GM13976 (cell line): ENCODE measurements at places on chromosomes 1 and 21.

DNA sequence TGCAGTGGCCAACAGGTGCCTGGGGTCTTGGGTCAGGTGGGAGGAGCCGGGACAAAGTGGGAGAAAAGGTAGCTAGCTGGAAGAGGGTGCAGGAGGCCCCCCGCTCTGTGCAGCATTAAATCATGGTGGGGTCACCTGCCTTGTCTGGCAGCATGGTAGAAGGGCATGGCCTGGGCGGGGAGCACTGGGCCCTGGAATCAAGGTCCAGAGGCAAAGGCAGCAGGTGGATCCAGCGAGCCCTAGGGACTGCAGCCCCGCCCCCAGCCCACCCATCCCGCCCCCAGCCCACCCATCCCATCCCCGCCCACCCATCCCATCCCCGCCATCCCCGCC, 16.7 kb upstream of the TTLL10 start:
- DNase-seq, result no peak

GRCh38 chr1:214623430-214623829, 20.4 kb downstream of the CENPF start:
- DNase-seq, result no peak

- DNase-seq, result no peak
These were observed 3.7 kb upstream of the SIM2 start for GRCh38 chr21:36695283-36695634.

DNA sequence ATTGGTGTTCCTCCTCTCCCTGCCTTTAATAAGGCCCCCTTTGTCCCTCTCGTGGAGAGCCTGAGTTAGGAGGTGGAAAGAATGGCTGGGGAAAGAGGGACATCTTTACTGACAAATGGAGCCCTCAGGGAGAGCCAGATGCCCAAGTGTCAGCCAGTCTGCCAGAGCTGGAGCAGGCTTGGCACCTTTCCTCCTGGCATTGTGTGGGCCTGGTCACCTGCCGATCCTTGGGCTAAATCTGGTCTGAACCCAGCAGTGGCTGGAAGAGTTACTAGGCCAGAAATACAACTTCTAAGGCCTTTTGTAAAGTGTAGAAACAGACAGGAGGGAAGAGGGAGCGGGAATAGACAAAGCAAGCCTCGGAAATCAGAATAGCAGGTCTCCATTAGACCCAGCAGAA, 24.9 kb downstream of the VANGL1 start:
- DNase-seq, result no peak

DNA sequence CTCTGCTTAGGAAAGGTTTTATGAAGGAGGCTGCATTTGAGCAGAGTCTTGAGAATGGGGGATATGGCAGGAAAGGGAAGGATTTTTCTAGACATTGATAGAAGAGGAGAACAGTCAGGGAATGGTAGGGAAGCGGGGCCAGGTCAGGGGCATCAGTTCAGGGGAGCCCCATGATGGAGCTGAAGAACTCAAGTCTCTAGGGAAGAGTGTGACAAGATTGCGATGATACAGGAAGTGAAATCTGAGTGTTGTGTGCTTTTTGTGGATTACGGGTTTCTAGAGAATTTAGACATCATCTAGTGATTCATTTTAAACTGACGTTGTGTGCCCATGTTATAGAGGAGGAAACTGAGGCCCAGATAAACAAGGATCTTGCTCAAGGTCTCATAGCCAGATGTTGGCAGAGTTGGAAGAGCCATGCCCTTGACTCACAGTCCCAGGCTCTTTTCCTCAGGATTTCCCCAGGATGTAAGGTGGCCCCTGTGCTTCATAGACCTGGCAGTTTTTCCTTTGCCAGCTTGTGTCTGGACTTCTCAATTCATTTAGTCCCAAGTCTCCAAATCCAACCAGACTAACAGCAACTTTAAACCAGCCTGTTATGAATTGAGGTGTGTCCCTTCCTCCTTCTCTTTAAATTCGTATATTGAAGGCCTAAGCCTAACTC, 130.3 kb downstream of the ROR1 start:
- no peak for DNase-seq

GRCh38 chr21:41066086-41066938, 101.6 kb upstream of the BACE2 start:
- DNase-seq, result no peak

DNA sequence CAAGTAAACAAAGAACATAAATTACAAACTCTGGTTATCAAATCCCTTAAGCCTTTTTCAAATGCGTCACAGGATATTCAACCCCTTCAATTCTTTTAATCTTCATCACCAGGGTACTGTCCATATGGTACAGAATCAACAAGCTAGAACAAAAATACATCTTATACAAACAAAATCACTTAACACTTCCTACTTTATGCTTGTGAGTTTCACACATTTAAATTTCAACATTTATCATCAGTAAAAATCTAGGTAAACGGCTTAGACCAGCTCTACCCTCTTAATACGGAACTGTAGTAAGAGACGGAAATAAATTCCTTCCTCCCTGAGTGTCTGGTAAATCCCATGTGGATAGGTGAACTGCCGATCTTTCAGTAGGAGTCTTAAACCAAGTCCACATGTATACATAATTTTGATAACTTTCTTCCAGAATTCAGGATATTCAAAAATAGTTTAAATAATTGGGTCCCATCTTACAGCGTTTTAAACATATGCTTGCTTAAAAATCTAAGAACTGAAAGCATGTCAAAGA, 1.0 kb downstream of the CCDC181 start:
- DNase-seq, result no peak

GRCh38 chr1:235714205-235714897, 64.8 kb upstream of the GNG4 start:
- no peak for DNase-seq

DNA sequence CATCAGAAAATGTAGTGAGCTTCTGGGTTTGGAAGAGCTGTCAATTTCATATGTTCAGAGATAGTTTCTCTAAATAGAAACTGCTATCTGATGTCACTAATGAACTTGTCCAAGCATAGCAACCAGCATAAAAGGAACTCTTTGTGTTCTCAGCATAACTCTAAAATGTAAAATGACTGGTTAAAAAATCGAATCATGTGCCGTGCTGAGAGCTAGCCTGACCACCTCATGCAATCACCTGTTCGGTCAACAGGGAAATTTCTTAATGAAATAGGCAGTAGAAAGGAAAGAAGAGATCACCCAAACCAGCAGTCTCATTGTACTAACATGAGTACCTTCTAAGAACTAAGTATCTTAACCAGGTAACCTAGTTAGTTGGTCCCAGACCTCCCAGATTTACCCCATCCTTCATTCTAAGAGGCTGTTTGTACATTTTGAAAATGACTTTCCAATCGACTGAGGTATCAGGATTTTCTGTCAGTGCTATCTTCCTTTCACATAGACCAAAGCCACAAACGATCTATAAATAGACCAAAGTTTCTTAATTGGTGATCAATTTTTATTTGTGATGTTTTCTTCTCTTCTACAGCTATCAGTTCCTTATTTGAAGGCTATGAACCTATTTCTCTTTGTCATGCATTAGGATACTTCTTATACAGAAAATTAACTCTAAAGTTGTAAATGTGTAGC, 147.3 kb downstream of the TLR5 start:
- DNase-seq, result no peak

DNA sequence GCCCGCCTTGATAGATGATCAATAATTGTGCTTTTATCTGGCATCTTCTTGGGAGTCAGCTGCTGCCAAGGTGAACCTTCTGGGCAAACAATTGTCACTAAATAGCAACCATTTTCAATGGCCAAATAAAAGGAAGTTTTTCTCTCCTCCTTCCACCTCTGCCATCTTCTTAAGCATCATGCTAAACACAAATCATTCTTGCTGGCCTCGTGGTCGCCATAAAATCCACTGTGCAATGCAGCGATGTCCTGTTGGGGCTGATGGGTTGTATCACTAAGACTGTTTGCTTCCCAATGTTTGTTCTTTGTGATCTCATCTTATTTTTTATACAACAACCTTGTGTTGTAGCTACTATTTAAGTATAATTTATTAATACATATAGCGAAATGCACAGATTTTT, 8.0 kb downstream of the MAN1C1 start:
- no peak for DNase-seq

GRCh38 chr1:23759277-23759676, 16.0 kb downstream of the ELOA start:
- DNase-seq, result no peak

GRCh38 chr1:206808615-206809014, 36.3 kb upstream of the IL10 start:
- DNase-seq, result no peak

DNA sequence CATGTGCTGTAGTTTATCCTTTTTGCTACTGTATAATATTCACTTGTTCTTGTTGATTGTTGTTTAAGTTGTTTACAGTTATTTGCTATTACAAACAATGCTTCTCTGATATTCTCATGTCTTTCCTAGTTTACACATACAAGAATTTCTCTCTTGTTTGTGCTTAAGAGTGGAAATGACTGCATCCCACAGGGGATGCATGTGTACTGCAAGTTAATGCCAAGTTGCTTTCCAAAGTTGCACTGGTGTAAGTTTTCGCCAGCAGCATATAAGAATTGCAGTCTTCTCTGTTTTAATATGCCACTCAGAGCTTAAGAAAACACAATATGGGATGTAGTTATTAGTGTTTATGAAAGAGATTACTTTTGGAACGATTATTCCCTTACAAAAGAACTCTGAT, 97.7 kb downstream of the NEK7 start:
- no peak for DNase-seq

- DNase-seq, result no peak
These were observed 3881.6 kb downstream of the SRGAP2C start for GRCh38 chr1:125066385-125066784.

GRCh38 chr1:23403038-23403336, 21.6 kb downstream of the TCEA3 start:
- DNase-seq, result no peak

- peak; percentile 22 for DNase-seq
These were observed 13.2 kb downstream of the SEMA6C start for GRCh38 chr1:151133018-151133806.

DNA sequence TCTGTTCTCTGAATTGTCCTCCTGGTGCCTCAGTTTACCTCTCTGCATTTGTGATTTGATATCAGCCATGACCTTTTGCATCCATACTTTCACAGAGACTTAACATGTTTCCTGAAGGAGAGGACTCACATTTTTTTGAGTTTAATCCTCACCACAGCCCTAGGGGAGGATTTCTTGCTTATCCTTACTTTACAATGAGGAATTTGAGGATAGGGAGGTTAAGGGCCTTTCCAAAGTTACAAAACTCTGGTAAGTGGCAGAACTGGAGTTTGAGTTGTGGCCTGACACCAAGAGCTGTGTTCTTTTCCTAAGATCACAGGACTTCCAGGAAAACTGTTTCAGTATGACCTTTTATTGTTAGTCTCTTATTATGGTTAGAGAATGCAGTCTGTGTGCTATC, 34.2 kb downstream of the TNFRSF8 start:
- DNase-seq, result no peak

DNA sequence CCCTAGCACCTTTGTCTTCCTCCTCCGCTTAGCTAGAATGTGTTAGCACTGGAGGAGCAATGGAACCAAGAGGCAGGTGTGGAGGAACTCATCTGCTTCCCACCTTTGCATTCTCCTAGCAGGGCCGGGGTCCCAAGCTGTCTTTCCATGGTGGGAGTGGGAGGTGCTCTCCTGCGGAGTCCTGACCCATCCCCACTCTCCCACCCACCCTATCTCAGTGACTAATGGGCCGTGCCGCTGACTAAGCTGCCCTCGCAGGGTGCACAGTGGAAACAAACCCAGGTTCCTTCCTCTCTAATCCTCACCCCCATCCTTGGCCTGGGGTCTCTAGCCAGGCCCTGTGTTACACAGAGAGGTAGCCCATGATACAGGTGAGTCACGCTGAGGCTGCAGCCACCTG, 177.5 kb downstream of the HIVEP3 start:
- DNase-seq, result no peak

DNA sequence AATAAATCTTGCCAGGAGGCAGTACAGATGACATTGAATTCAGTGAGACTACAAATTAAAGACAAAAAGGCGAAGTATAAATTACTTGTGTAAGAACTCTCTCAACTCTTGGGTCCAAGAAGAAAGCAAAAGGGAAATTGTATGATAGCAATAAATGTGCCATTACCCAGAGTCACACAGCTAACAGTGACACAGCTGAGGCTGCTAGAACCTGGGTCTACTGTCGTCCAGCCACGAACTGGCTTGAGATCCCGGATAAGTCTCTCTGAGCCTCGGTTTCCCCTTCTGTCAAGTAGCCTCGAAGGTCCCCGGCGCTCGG, 362 bp upstream of the ROR1 start:
- DNase-seq, result no peak

- no peak for DNase-seq
These were observed 72.9 kb downstream of the IVNS1ABP start for GRCh38 chr1:185244015-185244747.

DNA sequence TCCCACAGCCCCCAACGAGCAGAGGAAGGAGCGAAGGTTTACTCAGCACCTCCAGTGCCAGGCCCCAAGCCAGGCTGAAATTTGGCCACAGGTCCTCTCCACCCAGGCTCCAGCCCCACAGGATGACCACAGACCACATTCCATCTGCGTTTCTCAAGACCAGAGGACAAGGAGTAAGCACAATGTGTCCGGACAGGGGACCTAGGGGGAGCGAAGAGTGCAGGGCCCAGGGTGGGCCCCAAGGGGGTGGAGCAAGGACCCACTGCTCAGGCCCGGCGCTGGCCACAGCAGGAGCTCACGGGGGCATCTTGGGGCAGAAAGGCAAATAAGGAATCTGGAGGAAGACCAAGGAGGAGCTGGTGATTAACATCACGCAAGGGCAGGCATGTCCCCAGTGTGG, 100.5 kb downstream of the NPHP4 start:
- DNase-seq, result no peak

DNA sequence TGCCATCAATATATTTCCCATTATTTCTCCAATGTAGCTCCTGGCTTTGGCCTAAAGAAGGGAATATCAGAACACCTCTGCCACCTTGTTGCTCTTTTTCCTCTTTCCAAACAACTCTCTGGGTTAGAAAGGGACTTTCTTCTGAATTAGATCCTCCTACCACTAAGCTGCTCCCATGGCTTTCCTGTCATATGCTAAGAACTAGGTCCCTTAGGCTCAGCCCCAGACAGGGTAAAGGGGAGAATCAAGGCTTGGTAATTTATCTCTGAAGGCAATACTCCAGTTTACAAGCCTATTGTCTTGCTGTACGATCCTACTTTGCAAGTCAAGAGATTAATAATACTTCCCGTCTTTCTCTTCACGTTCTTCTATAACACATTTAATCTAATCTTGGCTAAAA, 373.2 kb upstream of the DAB1 start:
- no peak for DNase-seq

GRCh38 chr1:164765557-164765956, 206.6 kb downstream of the PBX1 start:
- no peak for DNase-seq
